Activated CD8-positive, alpha-beta T cell treated with anti-CD3 and anti-CD28 coated beads for 36 hours (primary cell): ENCODE measurements at places on chromosomes 3 and 15. TPM values are rescaled to one million over a fixed set of nuclear protein-coding genes. Genes with fewer than 3 reads are reported as not detected.

DNA sequence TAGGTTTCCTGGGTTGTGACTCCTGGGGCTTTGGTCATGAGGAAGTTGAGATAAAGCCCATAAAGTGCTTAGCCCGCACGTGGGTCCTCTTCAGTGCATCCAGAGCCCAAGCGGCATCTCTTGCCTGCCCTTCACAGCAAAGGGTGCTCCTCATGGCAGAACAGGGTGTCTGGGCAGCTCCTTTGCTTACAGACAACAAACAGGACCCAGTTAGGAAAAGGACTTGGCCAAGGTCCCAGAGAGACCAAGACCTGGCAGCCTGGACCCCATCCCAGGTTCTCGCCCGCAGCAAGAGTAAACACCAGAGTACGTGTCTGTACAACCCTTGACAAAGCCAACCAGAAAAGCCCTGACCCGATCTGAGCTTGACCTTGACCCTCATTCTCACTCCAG lies 27.0 kb downstream of the ALS2CL start:
- DNase-seq = no peak
- H3K27ac ChIP-seq = no peak overlapping the region
- H3K4me3 ChIP-seq = no peak overlapping the region
- H3K36me3 ChIP-seq = no peaks in the 10 kb centered on the region
- no peaks in the 10 kb centered on the region for H3K27me3 ChIP-seq

DNA sequence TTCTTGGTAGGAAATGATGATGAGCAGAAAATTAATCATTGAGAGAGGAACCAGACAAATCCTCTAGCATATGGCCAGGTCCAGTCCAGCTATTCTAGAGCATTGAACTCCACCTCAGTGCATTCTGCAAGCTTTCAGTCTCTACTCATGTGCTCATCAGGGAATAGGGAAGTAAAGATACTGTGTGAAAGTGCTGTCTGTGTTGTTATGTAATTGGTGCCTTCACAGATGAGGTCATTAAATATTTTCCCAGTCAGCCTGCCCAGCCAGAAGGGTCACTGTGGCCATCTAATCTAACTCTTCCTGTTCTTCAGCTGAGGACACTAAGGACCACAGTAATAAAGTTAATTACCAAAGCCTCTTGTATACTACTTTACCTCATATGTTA lies 28.2 kb downstream of the C3orf62 start:
- H3K4me1 ChIP-seq = no peaks in the 10 kb centered on the region
- H3K27ac ChIP-seq = no peak overlapping the region
- no peaks in the 10 kb centered on the region for H3K36me3 ChIP-seq
- H3K4me3 ChIP-seq = no peak overlapping the region
- H3K27me3 ChIP-seq = no peaks in the 10 kb centered on the region

GRCh38 chr3:96779810-96780209 lies 34.6 kb upstream of the EPHA6 start:
- no peaks in the 10 kb centered on the region for H3K4me1 ChIP-seq
- no peak overlapping the region for H3K4me3 ChIP-seq
- H3K27me3 ChIP-seq = no peaks in the 10 kb centered on the region
- H3K36me3 ChIP-seq = no peaks in the 10 kb centered on the region

GRCh38 chr3:196471551-196471950 lies 32.0 kb downstream of the RNF168 start:
- no peak for DNase-seq
- peaks cover 11% of the 10 kb centered on the region for H3K4me1 ChIP-seq
- peaks cover 29% of the 10 kb centered on the region for H3K36me3 ChIP-seq
- no peaks in the 10 kb centered on the region for H3K27me3 ChIP-seq

SOX14 gene
- total RNA-seq = not detected

GRCh38 chr3:9627901-9628633 lies 21.2 kb upstream of the MTMR14 start:
- no peak for DNase-seq
- H3K27ac ChIP-seq = no peak overlapping the region
- H3K4me3 ChIP-seq = no peak overlapping the region
- peaks cover 2% of the 10 kb centered on the region for H3K27me3 ChIP-seq
- no peaks in the 10 kb centered on the region for H3K36me3 ChIP-seq
- H3K4me1 ChIP-seq = no peaks in the 10 kb centered on the region

FAH gene
- total RNA-seq = 58.9 TPM

GRCh38 chr3:58607816-58608215 lies 30.6 kb upstream of the FAM107A start:
- no peaks in the 10 kb centered on the region for H3K4me1 ChIP-seq
- peak; percentile 12 for DNase-seq
- H3K4me3 ChIP-seq = no peak overlapping the region
- no peaks in the 10 kb centered on the region for H3K36me3 ChIP-seq

DLL4 gene
- total RNA-seq = not detected

DNA sequence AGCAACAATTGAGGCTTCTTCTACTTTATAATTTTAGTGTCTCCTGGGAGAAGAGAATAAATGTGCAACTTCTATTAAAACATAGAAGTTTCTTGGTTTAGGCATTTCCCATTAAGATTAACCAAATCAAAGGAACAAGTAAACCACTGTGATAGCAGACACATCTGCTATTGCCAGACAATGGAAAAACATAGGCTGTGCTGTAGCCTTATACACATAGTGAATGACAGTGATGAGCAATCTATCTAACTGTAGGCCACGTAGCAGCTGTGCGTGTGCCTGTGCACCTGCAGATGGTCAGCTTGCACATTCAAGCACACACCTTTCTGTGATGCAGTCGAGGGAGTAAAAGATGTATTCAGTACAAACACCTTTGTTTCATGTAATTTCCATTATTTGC lies 32.7 kb downstream of the GNB4 start:
- no peaks in the 10 kb centered on the region for H3K4me1 ChIP-seq
- no peak for DNase-seq
- no peak overlapping the region for H3K27ac ChIP-seq
- no peaks in the 10 kb centered on the region for H3K27me3 ChIP-seq

DNA sequence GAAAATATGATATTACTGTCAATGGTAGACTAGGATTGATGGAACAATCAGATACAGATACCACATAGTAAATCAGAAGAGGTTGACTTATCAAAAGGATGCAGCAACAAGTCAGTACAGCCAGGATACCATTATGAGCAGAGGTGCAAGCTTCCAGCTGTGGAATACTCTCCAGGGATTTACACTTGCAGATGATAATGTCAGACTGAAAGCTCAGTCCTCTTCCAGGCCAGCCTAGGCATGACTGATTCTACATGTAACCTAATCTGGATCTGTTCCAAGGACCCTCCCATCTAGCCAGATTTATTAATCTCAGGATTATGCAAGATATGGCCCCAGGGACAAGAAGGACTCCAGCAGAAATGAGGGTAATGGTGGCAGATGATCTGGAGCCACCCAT lies 8.2 kb downstream of the FILIP1L start:
- H3K4me1 ChIP-seq = peaks cover 33% of the 10 kb centered on the region
- H3K27ac ChIP-seq = peak overlapping the region; percentile 93
- no peak overlapping the region for H3K4me3 ChIP-seq
- no peaks in the 10 kb centered on the region for H3K27me3 ChIP-seq
- no peak for DNase-seq

DNA sequence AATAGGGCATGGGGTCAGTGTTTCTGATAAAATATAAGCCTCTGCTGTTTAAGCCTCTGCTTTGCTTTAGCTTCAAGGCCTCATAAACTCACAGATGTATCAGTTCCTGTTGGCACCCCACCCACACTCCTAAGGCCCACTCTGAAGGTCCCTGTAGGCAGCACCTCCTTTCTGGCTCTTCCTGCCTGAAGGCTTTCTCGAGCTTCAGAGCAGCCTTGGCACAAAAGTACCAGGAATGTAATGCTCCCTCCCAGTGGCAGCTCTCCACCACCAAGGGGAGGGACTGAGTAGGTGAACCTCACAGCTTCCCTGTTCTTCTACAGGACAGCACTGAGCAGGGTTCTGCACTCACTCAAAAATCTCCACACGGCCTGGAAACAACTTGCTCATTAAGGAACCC lies 102.2 kb downstream of the ABHD5 start:
- H3K4me1 ChIP-seq = no peaks in the 10 kb centered on the region
- no peaks in the 10 kb centered on the region for H3K36me3 ChIP-seq
- no peak for DNase-seq

- peak; percentile 15 for DNase-seq
- H3K27me3 ChIP-seq = no peaks in the 10 kb centered on the region
Measured at GRCh38 chr3:32113981-32114545, 7.6 kb downstream of the GPD1L start.

GNAI2 gene
- total RNA-seq = 242 TPM

DNA sequence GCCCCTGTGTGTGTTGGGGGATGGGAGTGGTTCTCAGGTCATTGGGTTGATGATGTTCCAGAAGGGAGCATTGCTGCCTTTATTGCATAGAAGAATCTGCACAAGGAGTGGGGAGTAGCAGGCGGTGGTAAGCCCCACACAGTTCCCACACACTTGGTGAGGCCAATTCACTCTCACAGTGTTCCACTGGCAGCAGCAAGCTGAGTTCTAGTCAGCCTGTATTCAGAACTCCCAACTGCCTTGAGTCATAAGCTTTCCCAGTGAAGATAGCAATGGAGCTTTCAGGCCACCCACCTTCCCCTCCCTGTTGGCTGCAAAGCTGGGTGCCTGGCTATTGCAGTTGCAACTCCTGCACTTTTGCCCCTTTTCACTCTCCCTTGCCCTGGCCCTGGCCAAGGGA lies 181.1 kb upstream of the RBMS3 start:
- no peaks in the 10 kb centered on the region for H3K36me3 ChIP-seq
- no peaks in the 10 kb centered on the region for H3K4me1 ChIP-seq
- no peak overlapping the region for H3K27ac ChIP-seq
- no peak for DNase-seq

GRCh38 chr3:151318991-151319390 lies 2.4 kb upstream of the GPR87 start:
- peaks cover 22% of the 10 kb centered on the region for H3K4me1 ChIP-seq
- no peak overlapping the region for H3K4me3 ChIP-seq
- H3K27me3 ChIP-seq = peaks cover 2% of the 10 kb centered on the region
- DNase-seq = no peak

GRCh38 chr3:192133271-192133670 lies 594.1 kb downstream of the FGF12 start:
- DNase-seq = no peak
- H3K4me3 ChIP-seq = no peak overlapping the region
- no peak overlapping the region for H3K27ac ChIP-seq
- H3K27me3 ChIP-seq = no peaks in the 10 kb centered on the region

GRCh38 chr15:29554531-29554930 lies 267.7 kb downstream of the TJP1 start:
- no peaks in the 10 kb centered on the region for H3K36me3 ChIP-seq
- H3K27ac ChIP-seq = no peak overlapping the region
- no peak for DNase-seq
- H3K4me3 ChIP-seq = no peak overlapping the region

TM4SF1 gene
- not detected for total RNA-seq

- no peak overlapping the region for H3K27ac ChIP-seq
- H3K36me3 ChIP-seq = no peaks in the 10 kb centered on the region
- no peak overlapping the region for H3K4me3 ChIP-seq
- DNase-seq = no peak
- H3K27me3 ChIP-seq = peaks cover 5% of the 10 kb centered on the region
Measured at GRCh38 chr15:28033443-28033842, 65.7 kb downstream of the OCA2 start.

TTC21A gene
- total RNA-seq = 0.69 TPM

DNA sequence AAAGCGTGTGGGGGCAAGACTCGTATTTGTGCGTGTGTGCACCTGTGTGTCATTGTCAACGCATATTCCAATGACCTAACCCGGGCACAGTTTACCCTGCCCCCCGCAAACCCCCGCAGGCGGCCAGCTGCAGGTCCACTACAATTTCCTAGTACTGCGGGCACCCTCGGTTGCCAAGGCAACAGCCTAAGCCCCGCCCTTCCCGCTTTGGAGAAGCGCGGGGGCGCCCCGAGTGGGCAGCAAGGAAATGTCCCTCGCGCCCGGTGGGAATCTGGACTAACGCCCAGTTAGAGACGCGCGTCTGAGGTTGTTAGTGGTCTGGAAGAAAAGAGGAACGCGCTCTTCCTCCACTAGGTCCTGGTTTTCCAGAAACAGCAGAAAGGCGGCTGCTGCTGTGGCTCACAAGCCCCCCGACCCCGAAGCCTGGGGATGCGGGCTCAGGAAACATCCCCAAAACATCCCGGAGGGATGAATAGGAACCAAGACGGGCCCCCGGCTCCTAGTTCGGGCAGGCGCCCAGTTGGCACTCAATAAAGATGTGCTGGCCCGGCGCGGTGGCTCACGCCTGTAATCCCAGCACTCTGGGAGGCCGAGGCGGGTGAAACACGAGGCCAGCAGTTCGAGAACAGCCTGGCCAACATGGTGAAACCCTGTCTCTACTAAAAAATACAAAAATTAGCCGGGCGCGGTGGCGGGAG lies 1.1 kb downstream of the ABHD14A start:
- peaks cover 9% of the 10 kb centered on the region for H3K36me3 ChIP-seq
- DNase-seq = peak; percentile 56
- peak overlapping the region; percentile 76 for H3K27ac ChIP-seq
- H3K4me1 ChIP-seq = peaks cover 33% of the 10 kb centered on the region
- no peaks in the 10 kb centered on the region for H3K27me3 ChIP-seq
- H3K4me3 ChIP-seq = peak overlapping the region; percentile 77

DNA sequence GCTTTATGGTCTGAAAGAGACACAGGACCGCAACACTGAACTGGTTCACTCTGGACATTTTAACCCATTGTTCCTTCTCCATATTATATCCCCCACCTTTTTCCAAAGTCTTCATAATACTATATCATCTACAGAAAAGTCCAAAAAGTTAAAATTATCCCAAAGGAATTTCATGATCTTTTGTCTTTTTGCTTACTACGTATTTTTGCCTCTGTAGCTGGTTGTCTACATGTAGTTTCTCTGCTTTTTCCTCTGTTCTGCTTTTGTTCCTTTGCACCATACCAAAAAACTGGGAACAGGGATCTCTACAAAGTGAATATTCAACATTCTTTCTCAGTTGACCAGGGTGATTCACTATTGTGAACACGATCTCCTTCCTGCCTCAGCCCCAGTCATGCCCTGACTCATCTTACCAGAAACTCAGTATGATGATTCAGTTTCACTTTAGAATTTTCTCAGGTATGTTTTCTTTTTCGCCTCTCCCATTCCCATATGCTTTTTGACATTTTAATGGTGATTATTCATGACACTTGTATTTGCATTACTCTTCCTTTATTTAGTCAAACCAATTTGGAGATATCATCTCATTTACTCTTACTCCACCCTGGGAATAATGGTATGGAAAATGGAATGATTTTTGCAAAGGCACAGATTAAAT lies 14.5 kb downstream of the EMC4 start:
- no peaks in the 10 kb centered on the region for H3K27me3 ChIP-seq
- peak; percentile 71 for DNase-seq
- H3K27ac ChIP-seq = peak overlapping the region; percentile 95
- peak overlapping the region; percentile 32 for H3K4me3 ChIP-seq
